ENCODE measurements at places on chromosomes 3 and 15.

DNA sequence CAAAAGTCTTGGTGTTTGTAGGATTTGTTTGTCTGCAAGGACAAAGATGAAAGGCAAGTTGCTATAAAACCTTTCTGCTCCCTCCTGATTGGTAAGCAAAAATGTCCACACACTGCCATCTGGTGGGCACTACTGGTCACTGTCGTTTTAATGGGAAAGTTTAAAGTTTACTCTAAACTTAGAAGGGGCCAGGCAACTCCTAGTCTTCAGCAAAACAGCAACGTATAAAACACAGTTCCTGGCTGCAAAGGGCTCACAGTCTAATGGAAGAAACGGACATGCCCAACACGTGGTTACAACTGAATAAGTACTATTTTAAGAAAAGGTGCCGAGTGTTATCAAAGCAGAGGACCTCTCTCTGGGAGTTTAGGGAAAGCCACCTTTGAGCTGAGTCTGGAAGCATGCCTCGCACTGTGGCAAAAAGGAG, 23.7 kb upstream of the TPRG1 start:
- DNase-seq, result peak; percentile 69

DNA sequence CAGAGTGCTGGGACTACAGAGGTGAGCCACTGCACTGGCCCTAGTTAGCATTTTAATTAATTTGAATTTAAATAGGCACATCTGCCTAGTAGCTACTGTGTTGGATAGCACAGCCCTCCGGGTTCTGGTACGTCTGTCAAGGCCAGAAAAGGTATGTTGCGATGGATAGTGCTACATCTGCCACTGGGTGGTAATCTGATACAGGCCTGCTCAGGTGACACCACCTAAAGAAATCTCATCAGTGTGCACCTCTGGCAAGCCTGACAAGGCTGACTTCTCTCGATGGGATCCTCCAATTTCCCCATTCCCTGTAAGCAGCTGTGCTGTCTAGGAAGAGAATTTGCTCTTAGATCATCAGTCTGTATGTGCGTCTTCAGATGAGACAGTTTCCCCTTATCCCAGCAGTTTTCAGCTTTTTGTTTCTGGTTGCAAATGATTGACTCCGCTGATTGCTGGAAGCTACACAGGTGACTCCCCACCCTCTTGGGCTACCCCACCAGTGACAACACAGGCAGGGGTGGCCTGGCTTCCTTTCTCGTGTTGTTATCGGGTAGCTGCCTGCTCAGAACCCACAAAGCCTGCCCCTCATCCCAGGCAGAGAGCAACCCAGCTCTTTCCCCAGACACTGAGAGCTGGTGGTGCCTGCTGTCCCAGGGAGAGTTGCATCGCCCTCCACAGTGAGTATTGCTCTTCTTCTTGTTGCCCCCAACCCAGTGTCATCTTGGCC, at the start of gene CCR9:
Gene CCR9, plus strand, starts transcription at position 565 of the 727 bp plus-strand sequence. CDS start 8,391 bp downstream, outside the sequence.
- DNase-seq, result no peak

DNA sequence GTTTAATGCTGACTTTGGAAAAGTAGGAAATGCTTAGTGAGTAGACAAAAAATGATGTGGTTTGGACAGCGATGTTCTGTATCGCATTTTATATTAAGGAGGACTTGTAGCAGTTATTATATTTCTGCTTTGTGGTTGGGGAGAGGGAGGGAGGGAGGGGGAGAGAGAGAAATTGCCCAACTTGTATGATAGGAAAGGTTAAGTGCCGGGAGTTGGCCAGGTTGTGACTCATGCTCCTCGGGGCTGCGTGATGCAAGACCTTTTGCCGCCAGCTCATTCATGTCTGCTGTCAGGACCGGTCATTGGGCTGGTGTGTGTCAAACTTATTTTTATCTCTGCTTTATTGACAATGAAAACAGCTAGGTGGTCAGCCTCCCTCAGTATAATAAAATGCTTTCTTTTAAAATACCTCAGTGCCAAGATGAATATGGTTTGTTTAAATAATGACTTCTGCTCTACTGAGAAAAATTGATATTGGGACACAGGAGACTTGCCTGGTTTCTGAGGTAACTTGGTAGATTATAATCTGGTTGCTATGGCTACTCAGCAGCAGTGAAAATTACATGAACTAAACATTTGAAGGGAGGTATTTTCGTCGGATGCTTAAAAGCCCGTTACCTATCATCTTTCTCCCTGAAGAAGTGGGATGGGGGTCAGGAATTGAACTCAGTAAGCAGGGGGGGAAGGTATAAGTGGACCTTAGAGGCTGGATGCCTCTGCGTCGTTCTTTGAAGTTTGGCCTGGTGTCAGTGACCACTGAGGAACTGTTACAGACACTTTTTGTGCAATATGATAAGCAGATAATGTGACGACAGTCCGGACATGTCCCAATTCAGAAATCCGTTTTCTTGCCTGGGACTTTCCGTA, 90.7 kb downstream of the FNDC3B start:
- DNase-seq, result peak; percentile 70

GRCh38 chr3:156187146-156187769, 66.9 kb downstream of the KCNAB1 start:
- no peak for DNase-seq

GRCh38 chr15:67130673-67131601, 65.5 kb downstream of the SMAD3 start:
- DNase-seq, result no peak

- DNase-seq, result peak; percentile 33
Observed at GRCh38 chr3:112056451-112056929, 22.0 kb downstream of the TMPRSS7 start.

GRCh38 chr3:43854283-43854682, 163.5 kb downstream of the ABHD5 start:
- no peak for DNase-seq

DNA sequence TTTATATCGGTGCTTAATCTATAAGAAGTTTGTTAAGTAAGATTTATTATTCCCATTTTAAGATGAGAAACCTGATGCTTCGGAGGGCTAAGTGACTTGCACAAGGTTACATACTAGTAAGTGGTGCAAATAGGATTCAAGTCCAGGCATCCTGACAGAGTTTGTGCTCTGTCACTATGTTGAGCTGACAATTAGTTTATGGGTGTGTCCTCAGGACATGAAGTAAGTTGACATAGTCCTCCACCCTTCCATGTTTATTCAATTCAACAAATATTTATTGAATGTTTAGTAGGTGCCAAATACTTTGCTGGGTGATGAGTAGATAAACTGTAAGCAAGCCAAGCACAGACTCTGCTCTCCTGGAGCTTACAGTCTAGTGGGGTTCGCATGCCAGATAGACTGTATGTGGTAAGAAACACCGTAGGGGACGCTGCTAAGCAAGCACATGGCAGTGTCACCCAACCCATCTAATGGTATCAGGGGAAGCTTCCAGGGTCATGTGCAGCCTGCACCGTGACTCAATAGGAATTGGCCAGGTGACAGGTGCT, 342.7 kb upstream of the SATB1 start:
- no peak for DNase-seq
